Activated CD4-positive, alpha-beta T cell treated with anti-CD3 and anti-CD28 coated beads, Interleukin-2, amount 50 U/mL, for 1 hour (primary cell): ENCODE measurements at places on chromosomes 16 and 17.

DNA sequence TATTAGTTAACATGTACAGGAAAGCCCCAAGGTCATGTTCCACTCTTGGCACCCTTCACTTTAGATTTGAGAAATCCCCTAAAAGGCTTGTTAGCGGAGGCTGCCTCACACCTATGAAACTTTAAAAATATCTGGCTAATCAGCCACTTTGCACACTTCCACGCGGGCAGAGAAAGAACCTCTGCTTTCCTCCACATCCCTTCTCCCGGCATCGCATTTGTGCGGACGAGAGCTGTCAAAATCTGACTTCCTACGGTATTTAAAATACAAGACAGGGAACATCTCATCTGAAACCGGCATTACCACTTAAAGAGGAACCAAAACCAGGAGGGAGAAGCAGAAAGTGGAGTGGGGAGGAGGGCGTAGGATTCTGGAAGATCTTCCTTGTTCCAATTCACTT, 422.3 kb downstream of the TMEM114 start:
- no peak for DNase-seq

DNA sequence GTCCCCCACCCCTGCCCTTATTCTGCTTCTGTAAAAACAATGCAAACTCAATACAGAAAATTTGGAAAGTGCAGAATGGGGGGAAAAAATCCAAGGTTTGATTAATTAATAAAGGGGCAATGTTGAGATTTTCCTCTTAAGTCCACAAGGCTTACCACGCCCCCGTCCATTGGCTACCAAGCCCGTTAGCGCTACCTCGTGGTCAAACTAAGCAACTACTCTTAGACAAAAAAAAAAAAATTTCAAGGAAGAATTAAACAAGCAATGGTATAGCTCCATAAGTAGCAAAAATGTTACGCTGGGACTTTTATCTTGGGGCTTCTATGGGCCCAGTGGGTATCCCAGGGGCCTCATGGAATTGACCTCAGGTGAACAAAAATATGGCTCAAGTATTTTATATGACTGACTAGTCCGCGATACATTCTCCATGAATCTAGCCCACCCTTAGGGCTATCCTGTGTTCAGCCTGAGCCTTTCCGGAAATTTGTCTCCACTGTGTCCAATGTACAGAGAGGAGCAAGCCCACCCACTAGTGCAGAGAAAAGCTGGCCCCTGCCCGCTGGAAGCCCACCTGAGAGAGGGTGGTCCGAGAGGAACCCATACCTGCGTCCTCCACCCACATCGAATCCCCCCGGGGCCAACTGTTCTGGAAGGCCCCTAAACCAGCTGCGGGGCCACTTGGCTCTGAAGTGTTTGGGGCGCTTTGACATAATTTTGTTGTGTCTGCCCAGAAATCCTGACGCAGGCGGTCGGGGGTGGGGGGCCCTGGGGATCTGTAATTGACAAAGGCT, 19.1 kb upstream of the TEX2 start:
- peak; percentile 45 for DNase-seq

DNA sequence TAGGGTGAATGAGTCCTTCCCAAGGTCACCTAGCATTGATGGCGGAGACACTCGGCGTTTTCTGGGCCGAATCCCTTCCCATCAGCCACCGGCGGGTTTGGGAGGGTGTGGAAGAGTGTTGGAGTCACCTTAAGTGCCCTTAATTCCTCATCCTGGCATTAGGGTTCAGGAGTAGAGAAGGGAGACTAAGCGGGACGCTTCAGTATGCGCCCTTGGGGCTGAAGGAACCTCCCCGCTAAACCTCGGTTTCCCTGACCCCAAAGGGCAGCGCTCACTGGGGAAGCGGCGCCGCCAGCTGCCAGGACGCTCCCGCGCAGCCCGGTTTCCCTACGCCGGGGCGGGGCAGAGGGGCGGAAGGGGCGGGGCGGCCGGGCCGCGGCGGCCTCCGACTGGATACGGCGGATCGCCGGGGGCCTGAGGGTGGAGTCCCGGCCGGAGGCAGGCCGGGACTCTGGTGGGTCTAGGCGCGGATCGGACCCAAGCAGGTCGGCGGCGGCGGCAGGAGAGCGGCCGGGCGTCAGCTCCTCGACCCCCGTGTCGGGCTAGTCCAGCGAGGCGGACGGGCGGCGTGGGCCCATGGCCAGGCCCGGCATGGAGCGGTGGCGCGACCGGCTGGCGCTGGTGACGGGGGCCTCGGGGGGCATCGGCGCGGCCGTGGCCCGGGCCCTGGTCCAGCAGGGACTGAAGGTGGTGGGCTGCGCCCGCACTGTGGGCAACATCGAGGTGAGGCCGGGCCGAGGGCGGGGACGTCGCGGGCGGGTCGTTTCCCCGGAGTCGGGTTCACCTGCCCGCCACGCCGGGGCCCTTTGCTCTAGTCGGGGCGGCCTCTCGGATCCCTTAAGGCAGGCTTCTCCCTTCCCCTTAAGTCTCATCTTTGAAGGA, at the start of gene DHRS11:
DHRS11 (plus strand) TSS at position 446 of the 882 bp plus-strand sequence; CDS start at position 577, 131 bp downstream.
- peak; percentile 67 for DNase-seq

DNA sequence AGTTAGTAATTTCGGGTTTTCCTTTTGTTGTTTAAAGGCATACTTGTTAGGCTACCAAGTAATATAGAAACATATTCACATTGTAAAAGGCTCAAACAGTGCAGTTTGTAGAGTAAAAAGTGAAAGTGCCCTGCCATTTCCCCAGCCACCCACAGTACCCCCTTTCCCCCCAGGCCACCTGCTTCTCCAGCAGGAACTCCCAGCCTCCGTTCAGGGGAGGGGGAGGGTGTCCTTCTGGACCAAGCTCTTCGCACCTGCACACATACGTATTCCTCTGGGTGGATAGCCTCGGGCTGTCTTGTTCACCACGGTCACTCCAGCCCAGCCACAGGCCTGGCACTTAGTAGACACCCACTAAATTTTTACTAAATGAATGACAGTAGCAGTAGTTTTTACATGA, 144.5 kb downstream of the CLEC16A start:
- no peak for DNase-seq

DNA sequence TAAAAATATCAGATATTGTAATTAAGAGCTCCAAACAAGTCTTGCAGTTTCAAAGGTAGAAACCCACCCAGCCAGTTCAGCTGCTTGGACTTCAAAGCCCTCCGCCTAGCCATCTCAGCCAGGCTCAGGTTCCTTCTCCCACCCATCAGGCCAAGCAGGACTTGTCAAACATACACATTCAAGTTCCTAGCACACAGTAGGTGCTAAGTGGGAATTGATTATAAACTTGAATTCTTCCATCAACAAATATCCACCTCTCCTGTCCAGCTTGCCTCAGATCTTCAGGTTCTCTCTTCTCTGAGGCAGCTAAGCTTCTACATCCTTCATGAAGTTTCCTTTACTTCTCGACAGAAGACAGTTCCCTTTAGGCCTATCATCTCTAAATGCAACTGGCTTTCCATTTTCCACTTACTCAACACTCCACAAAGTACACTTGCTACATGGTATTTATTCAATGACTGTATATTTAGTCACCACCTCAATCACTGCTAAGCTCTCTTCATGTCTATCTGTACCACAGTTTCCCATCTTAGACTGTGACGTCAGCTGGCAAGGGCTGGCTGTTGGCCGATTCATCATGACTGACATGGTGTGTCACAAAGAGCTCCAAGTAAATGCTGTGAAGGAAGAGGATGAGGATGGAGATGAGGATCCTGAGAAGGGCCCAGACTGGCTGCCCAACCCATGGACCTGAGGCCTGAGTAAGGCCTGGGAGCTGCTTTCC, 13.3 kb upstream of the COG7 start:
- no peak for DNase-seq

DNA sequence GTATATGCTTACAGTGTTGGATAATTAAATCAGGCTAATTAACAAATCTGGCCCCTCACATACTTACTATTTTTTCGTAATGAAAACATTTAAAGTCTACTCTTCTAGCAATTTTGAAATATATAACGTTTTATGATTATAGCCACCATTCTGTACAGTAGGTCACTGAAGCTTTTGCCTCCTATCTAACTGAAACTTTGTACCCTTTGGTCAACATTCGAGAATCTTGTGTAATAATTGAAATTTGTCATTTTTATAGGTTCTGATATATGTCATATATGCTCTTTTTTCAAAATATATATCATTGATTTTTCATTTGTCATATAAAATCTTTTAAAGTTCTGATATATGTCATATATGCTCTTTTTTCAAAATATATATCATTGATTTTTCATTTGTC, 12.7 kb downstream of the PHKB start:
- no peak for DNase-seq

- DNase-seq: no peak
Measured at GRCh38 chr17:49633762-49634484, 44.0 kb downstream of the SPOP start.
